ENCODE measurements at places on chromosomes 5 and 9.

- peak; percentile 91 for DNase-seq
Observed at GRCh38 chr5:177100714-177101121, 14.0 kb downstream of the FGFR4 start.

DNA sequence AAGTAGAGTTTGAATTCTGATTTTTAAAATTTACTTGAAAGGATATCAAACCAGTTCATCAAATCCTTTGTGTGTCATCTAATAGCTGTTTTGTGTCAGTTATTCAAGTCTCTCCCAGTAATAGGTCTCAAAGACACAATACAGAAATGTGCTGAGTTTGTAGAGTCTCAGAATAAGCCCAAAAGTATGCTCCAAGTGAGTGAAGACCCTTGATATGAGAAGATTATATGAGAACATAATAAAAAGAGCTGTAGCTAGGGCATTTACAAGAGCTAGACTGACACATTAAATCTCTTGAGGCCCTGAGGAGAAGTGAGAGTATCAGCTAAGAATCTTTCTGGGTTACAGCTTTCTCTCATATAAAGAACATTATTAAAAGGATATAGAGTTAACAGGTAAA is 721.0 kb upstream of the ARRDC3 start:
- no peak for DNase-seq

DNA sequence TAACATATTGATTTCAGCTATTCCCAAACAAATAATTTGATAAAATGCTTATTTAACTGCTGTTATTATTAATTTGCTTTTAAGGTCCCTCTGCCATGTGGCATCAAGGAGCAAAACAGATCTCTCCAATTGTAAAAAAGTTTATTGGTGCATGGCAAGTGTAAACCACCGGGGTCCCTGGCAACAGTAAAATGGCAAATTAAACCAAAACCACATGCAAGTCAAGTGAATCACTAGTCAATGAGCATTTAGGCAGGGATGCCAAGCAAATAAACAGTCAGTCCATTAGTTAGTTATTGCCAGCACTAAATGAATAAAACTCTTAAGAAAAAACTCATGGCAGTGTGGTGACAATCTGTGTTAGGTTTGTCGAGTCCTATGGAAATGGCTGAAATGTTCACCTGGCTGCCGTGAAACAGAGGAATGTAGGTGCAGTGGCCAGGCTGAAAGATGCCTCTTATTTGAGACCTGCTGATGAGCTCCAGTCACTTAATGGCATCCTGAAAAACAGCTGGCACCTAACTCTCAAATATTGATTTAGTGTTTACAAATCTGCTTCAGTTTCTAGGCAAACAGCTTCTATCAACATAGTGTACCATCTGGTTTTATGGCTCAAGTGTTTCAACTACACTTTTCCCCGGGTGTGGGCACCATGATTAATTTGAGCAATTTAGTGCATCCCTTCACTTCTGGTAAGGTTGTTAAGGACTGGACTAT is 296.5 kb upstream of the ITGA1 start:
- no peak for DNase-seq

DNA sequence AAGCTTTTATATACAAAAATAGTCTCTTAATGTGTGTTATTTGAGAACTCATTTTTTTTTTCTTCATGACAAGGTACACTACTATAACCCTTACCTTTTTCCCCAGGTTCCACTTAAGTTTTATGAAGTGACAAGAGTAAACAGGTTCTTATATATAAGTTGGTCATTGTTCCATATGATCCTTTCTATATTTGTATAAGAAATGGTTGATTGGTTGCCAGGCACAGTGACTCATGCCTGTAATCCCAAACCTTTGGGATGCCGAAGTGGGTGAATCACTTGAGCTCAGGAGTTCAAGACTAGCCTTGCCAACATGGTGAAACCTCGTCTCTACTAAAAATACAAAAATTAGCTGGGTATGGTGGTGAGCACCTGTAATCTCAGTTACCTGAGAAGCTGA is 108.3 kb downstream of the PCSK1 start:
- peak; percentile 82 for DNase-seq

DNA sequence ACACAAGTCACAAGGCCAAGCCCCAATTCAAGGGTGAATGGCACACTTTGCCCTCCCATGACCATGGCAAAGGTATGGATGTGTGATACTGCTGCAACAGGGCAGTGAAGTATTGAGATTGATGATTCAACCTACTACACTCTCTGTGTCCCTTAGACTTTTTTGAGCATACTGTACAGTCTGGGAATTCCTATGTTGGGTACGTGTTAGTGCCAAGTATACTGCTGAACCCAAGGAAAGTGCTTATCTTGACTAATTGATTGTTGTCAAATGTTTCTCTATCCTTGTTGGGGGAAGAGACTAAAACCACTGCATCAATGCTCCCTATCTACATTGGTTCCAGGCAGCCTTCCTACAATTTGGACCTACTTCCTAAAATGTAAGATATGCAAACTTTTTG is 93.7 kb downstream of the NDFIP1 start:
- peak; percentile 47 for DNase-seq

- DNase-seq: peak; percentile 92
Observed at GRCh38 chr5:98468188-98468869, 305.1 kb upstream of the RGMB start.

DNA sequence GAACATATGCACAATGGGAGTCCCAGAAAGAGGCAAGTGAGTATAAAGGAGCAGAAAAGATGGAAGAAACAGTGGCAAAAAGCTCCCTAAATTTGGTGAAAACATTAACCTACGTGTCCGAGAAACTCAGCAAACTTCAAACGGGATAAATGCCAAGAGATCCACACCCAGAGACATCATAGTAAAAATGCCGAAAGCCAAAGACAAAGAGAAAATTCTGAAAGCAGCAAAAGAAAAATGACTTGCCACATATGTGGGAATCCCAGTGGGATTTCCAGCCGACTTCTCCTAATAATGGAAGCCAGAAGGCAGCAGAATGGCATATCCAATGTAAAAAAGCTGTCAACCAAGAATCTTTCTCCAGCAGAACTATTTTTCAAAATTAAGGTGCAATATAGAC is 101.2 kb downstream of the ADAMTS2 start:
- DNase-seq: peak; percentile 20

- no peak for DNase-seq
Observed at GRCh38 chr5:95184924-95185323, 100.0 kb downstream of the MCTP1 start.

- DNase-seq: no peak
Observed at GRCh38 chr5:65156933-65157332, 324.8 kb downstream of the ADAMTS6 start.

DNA sequence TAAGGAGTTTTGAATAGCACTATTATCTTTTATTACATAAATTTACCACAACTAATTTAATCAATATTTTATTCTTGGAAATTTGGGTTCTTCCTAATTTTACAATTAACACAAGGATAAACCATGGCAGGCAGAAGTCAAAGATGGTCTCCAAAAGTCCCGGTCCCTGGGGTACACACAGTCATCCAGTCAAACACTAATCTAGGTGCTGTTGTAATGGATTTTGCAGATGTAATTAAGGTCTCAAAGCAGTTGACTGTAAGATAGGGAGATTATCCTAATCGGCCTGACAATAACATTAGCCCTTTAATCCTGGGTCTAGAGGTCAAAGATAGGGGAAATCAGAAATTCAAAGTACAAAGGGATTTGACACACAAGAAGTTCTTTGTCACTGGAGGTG is 57.5 kb upstream of the HTR1A start:
- DNase-seq: no peak

DNA sequence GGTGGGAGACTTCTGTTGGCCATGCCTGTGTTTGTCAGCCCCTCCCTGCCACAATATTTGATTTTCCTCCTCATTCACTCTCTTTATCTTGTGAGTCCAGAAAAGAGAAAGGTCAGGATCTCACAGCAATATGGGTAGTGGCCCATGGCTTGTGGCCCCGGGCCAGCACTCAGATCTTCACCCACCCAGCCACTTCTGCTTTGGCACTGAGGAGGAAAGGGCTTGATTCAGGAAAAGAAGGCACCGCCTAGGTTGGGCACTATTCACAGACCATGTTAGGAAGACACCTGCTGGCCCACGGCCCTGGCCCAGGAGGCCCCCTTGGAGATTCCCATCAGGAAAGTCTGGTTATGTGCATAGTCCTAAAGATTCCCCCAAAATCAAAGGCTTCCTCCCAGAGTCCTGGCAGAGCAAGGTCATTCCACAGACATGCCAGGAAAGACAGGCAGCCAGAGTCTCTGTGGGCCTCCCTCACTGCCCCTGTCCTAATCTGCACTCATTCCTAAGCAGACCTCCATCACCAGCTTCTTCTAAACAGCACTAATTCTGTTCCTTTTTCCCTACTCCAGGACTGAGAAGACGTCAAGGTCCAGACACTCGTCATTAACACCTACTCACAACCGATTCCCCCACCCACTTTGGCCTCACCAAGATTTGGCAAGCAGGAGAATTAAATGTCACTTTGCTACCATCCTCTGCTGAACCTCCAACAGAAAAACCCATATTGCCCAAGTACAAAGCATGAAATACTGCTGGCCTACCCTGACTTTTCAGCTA is 179.3 kb downstream of the DEPDC1B start:
- DNase-seq: no peak

- no peak for DNase-seq
Observed at GRCh38 chr5:136375920-136376319, 10.6 kb upstream of the TRPC7 start.

DNA sequence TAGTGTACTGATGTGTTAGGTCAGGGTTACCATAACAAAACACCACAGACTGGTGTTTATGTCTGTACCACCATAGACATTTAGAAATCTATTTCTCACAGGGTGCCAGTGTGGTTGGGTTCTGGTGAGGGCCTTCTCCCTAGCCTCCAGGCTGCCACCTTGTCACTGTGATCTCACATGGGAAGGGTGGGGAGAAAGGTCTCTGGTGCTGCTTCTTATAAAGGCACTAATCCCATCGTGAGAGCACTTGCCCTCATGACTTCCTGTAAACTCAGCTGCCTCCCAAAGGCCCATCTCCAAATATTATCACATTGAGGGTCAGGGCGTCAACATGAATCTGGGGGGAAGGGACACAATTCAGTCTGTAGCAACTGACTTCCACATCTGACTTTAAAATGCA is 49.8 kb downstream of the PIK3R1 start:
- DNase-seq: no peak

DNA sequence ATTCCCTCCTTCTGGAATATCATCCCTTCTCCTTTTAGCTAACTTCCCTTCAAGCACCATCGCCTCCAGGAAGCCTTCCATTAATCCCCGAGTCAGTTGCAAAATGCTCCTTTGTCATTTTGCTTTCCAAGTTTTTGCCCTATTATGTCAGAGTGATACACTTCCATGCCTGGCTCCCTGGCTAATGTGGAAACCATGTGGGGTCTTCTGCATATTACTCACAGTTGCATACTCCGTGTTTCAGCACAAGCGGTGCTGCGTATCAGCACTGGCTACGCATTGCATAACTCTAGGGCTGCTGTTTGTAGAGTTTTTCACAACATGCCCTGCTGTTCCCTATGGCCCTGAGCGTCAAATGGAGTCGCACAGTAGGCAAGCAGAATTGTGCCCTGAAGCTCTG is 1.9 kb downstream of the TEX53 start:
- peak; percentile 42 for DNase-seq

DNA sequence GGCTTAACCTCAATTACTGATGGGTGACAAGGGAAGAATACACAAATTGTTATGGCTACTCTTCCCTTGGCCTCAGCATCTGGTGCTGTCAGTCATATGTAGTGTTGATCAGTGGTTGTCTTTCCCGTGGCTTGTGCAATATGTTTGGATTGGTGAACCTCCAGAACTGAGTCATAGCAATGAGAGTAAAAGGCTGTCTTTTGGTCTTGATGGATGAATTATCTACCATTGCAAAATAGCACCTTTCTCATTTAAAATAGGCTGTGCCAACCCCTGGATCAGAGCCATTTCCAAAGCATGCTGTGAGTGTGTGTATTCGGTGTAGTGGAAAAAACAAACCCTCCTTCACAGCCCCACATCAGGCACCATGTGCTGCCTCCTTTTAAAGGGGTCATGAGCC is 14.6 kb upstream of the F2R start:
- peak; percentile 100 for DNase-seq

- no peak for DNase-seq
Observed at GRCh38 chr9:15729507-15729906, 176.7 kb downstream of the CCDC171 start.

DNA sequence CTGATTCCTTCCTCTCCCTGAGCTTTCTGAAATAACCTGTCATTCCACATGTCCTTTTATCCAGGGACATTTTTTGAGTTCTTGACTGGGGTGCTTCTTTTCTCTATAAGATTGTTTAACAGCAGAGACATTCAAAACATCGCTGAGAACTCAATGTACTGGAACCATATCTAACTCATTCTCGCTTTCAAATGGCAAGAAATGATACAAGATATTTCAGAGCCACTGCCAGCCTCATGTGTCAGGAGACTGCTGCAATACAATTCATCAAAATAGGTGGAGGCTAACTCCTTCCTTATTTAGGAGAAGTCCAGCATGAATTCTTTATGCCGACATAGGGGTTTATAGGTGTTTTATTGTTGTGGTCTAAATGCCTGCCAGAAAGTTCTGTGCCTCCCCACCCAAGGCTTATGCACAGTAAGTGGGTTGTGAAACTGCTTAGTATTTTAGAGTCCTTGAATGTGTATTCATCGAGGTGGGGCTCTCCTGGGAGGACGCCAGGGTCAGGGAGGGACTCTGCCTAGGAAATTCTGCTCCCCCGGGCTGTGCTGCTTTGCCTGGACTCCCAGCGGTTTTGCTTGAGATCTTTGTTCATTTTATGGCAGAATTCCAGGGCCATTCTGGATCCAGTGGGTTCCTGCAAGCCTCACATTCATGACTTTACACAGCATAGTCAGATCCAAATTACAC is 53.9 kb downstream of the ZNF474 start:
- DNase-seq: peak; percentile 84

DNA sequence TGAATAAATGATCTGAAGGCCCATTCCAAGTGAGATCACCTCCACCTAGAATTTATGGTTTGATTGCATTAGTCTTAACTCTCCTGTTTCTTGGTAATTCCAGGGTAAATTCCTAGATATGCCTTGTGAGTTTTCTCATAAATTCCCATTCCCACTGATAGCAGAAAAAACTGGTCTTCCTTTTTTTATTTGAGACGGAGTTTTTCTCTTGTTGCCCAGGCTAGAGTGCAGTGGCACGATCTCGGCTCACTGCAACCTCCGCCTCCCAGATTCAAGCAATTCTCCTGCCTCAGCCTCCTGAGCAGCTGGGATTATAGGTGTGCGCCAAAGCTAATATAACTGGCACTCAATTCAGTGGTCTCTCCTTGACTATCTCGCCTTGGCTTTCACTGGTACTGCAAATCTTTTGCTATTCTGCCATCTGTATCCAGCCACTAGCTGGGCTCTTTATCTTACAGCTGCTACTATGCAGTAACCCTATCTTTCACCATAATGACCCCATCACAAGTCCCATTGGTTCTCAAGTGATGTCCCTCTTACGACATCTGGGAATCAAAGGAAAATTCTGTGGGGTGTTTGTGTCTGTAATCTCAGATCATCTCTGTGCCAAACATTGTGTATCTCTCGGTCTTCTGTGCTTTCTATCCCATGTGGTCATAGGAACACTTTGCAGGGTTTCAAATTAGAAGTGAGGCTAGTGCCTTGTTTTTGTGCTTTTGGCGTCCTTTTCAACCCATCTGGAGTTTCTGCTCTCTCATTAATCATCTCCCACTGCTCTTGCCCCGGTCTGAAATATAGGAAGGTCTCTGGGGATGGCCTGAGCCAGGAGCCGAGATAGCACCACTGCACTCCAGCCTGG is 14.4 kb downstream of the HNRNPK start:
- DNase-seq: peak; percentile 41

Data from LHCN-M2 (cell line).